ENCODE measurements at places on chromosomes 7 and 10. TPM values are rescaled to one million over a fixed set of nuclear protein-coding genes. Genes with fewer than 3 reads are reported as not detected.

The VGF gene
- not detected for polyA plus RNA-seq

The SLC39A12 gene
- not detected for polyA plus RNA-seq

DNA sequence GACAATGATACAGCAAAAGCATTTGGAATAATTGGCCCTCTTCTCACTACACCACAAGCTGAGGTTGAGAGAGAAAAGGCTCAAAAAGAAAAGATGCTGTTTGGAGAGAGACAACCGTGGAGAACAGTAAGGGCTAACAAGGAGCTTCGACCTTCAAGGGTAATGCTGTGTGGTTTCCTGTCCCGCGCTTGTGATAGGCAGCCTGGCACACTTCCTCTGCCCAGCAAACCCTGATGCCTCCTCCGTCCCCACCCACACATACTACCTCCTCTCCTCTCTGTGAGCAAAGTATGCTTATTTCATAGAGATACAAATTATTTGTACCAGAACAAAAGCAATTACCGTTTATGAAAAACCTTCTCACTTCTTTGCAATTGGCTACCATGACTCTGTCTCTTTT lies 755.4 kb downstream of the KCNMA1 start:
- no peak for DNase-seq

- DNase-seq, result no peak
These were observed 289.5 kb downstream of the KCNMA1 start for GRCh38 chr10:77348082-77348481.

GRCh38 chr7:98307971-98308466 lies 26.5 kb downstream of the BRI3 start:
- DNase-seq, result no peak

DNA sequence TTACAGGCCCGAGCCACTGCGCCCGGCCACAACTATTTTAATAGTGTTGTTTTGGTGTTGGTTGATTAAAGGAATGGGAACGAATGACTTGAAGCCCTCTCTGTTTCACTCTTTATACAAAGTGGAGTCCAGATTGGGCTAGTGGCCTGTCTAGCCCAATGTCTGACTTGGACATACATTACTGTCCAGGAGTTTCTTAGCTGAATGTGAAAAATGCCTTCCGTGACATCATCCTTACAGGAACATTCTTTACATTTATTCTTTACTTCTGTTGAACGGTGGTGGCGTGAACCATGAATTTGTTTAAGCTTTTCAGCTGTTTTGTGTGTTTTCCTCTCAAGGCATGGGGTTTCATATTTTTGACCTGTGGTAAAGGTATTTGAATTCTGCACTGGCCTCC lies 67.9 kb downstream of the DAGLB start:
- no peak for DNase-seq

GRCh38 chr7:89023877-89024276 lies 228.3 kb upstream of the TEX47 start:
- DNase-seq, result no peak

- DNase-seq, result no peak
These were observed 74.1 kb downstream of the ADARB2 start for GRCh38 chr10:1663226-1663625.

DNA sequence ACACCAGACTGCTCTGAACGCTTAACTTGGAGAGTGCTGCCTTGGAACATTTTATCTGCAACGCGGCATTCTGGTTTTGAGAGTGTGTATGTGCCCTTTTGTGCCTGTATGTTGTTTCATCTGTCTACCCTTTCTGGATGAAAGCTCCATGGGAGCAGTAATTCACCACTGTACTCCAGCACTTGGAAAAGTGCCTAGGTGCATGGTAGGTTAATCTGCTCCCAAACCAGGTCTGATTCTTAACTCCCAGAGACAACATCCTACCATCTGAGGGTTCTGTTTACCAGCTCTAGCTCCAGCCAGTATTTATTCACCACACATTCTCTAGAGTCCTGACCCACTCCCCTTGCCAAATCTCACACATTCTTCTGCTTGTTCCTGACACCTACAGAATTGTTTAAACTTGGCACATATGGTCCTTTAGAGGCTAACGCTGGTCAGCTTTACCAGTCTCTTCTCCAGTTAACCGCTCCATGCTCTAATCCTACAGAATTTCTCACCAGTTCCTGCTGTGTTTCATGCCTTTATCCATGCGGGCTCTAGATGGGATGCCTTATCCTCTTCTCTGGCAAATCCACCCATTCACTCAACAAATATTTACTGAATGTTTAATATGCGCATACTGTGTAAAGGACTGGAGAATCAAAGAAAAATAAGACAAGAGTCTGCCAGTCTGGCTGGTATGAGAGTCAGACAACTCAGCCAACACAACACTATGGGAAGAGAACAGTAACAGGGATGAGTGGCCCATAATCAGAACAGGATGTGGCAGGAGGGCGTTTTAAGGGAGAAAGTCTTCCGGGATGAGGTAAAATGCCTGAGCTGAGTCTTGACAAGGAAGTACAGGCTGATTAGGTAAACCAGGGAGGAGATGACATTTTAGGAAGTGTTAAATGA lies 46.3 kb downstream of the MTPN start:
- no peak for DNase-seq

The TWIST1 gene
- 4.8 TPM for polyA plus RNA-seq

The CALHM1 gene
- 0.04 TPM for polyA plus RNA-seq

The NCAPG2 gene
- polyA plus RNA-seq, result 11.3 TPM

GRCh38 chr10:78713659-78714058 lies 355.1 kb upstream of the ZMIZ1 start:
- no peak for DNase-seq

Measured in forelimb muscle (tissue), 1 donor.